ENCODE measurements at places on chromosomes 2 and 18.

GRCh38 chr2:29071032-29071975 lies 3.0 kb downstream of the PCARE start:
- no peak for DNase-seq

DNA sequence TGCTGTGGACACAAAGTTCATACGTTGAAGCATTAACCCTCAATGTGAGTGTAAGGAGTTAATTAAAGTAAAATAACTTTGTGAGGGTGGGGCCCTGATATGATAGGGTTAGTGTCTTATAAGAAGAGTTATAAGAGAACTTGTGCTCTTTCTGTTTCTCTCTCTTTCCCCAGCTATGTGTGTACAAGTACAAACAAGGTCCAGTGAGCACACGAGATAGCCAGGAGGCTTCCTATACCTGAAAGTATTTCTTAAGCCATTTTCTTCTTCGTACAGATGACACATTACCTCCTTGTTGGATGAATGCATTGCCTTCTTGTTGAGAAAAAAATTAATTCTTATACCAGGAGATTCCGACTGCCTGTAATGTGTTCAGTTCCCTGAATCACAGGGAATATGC lies 301.2 kb downstream of the PARD3B start:
- DNase-seq: no peak

DNA sequence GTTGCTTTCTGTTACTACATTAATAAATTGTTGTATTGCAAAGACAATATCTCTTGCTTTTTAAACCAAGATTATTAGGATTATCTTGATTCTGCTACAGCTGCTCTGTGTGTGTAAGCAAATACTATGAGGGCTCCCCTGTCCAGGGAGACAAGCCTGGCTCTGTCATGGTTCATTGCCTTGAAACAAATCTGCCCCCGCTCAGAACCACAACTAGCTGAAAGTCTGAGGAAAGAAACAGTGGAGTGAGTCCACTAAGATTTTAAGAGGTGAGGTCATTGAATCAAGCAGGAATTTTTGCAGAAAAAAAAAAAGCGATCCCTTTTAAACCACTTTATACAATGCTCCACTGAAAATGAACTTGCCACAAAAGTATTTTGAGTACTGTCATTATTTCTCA lies 30.8 kb upstream of the LRRTM4 start:
- DNase-seq: peak; percentile 15

DNA sequence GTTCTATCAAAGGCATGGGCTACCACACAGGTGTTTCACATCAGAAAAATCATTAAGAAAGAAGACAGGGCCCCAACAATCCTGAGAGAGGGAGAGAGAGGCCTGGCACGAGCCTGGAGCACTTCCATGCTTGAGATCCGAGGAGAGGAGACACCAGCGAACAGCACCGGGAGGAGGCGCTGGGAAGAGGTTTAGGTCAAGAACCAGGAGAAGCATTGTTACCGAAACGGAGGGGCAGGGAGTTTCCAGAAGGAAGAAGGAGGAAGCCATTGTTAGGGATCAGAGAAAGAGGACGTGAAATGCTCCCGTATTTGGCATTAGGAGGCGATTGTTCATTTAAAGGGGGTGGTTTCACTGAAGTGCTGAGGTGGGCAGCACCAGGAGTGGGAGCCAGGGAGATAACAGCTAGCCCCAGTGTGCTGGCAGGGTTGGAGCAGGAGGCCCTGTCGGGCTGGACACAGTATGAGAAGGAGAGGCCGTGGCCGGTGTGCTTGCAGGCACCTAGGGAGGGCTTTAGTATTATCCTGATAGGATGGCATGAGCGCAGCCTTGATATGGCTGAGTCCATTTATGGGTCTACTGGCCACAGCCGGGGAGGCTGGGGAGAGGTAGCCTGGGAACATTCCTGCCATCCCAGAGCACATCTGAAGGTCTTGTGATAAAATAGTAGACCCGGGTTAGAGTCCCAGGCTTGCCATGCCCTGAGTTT lies 244.9 kb downstream of the KLHL29 start:
- DNase-seq: no peak

DNA sequence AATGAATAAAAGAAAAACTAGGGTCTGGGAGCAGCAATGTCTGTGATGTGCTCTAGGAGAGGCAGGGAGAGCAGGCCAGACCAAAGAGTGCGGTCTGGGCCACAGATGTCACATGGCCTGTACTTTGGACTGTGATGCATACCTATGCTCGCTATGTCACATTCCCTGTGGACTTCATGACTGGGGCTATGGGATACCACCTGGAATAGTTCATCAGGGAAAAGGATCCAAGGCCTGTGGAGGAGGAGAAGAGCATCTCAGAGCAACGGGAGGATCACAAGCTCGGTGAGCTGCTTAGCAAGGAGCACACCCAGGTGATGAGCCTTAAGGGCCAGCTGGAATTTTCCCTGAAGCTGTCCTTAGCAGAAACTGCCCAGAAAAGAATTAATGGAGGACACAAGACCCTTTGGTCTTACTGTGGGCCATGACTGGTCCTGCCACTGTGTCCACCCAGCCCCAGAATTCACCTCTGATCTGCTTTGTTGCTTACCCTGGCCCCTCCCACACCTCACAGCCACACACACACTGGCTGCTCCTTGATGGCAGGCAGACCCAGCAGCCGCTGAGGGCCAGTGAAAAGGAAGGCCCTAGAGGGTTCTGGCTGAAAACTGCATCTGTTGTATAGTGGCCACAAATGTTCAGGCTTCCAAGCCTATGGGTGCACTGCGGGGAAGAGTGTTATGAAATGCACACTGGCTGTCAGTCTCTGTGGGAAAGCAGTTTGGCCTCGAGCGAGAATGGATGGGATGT lies 25.3 kb upstream of the GCC2 start:
- no peak for DNase-seq

DNA sequence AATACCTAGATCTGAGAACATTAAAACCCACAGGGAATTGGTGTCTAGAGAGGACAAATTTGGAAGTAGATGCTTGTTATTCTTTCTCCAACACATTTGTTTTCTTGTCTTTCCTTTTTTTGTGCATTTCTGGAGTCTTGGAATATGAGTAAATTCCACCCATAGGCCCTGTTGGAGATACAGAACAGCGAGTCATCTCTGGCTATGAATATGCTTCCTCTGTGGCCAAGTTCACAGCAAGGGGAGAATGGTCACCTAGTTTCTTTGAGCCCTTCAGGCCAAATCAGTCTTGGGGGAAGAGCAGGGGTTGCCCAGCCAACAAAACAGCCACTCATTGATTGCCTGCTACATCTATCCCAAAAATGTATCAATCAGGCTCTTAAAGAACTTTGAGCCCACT lies 31.3 kb downstream of the SP140L start:
- DNase-seq: no peak

- no peak for DNase-seq
These were observed 17.5 kb downstream of the GNLY start for GRCh38 chr2:85711578-85712060.

DNA sequence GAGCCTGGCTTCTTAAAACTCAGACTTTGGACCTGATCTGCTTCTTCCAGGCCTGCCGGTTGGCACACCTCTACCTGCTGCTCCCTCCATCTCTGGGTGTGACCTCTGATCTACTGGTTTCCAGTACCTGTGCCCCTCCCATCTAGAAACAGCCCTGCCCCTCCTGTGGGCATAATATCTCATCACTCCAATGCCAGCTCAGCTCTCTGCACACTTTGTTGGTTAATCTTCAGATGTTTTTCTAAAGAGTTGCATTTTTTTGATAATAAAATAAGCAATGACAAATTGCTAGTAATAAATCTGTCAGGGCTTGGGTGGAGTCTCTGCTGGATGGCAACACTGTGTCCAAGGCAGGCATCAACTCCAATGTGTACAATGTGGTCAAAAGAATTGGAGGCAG lies 89.6 kb upstream of the PPP1CB start:
- DNase-seq: no peak

DNA sequence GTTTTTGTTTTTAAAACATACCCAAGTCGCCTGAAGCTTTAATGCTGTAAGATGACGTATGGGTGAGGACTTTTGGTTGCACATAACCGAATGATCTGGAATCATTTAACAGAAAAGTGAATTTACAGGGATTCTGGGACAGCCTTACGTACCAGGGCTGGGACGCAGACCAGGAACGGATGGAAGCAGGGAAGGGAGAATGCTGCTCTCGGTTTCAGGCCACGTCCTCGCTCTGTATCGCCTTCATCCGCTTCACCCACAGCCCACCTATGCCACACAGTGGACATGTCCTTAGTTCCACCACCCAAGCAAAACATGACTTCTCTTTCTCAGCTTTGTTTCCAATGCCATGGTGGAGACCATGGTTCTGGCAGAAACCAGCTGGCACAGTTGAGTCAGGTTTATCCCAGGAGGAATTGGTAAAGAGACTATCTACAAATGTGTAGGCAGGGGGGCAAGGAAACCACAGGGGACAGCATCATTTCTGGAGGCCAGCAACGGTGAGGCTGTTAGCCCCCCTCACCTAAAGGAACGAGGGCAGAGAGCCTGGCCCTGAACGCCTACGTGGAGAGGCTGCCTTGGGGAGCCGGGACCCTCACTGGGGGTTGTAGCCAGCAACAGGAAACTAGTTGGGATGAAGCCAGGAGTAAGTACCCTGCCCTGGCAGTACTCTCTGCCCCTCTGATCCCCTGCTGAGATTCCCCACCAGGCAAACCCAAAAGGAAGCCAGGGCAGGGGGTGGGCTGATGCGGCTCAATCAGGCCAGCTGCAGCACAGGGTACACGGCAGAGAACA lies 132.5 kb downstream of the NDUFA10 start:
- DNase-seq: no peak

DNA sequence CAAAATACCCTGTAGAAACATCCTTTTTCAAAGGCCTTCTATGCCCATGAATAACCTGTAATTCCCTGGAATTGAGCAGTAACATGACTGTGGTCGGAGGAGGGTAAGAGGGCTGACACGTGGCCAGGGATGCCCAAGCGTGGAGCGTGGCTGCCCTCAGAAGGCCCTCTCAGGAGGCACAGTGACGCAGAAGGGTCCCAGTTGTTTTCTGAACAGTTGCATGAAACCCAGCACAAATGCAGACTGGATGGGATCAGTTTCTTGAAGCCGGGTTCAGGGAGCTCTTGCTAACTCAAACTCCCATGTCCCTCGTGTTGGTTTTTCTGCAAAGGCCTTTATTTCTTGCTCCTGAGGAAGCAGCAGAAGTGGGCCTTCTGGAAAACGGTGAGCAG lies 237.0 kb downstream of the ALPK2 start:
- DNase-seq: no peak

- no peak for DNase-seq
These were observed 227.8 kb upstream of the RBBP8 start for GRCh38 chr18:22705328-22705727.

DNA sequence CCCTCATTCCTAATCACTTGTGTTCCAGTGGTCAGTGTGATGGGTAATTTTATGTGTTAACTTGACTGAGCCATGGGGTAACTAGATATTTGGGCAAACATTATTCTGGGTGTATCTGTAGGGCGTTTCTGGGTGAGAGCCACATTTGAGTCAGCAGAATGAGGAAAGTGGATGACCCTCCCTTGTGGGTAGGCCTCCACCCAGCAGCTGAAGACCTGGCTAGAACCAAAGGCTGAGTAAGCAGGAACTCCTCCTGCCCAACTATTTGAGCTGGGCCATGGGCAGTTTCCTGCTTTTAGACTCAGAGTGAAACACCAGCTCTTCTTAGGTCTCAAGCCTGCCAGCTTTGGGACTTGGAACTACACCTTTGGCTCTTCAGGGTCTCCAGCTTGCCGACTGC lies 141.8 kb downstream of the ACKR3 start:
- DNase-seq: no peak

GRCh38 chr2:172242961-172243360 lies 140.3 kb upstream of the DLX2 start:
- DNase-seq: no peak

DNA sequence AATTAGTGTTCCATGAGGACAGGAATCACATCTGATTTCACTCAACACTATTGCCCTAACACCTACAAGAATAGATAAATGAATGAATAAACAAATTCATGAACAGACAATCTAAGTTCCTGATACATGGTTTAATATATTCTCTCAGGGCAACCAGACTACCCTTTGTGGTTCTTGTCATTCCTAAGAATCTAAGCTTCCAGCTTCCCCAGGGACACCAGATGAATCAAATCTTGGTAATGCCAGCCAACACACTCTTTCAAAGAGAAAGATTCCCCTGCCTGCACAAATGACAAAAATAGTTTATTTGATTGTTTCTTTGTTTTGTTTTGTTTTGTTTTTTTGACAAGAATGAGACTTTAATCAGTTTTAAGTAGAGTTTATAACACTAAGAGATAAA lies 237.5 kb upstream of the CHAC2 start:
- no peak for DNase-seq

- no peak for DNase-seq
These were observed 138.4 kb downstream of the EIPR1 start for GRCh38 chr2:3238951-3239841.

GRCh38 chr18:79685281-79685680 lies 5.7 kb downstream of the CTDP1 start:
- DNase-seq: no peak

GRCh38 chr2:237993701-237994100 lies 26.9 kb downstream of the UBE2F start:
- DNase-seq: no peak

- DNase-seq: peak; percentile 50
These were observed 785 bp downstream of the CLASP1 start for GRCh38 chr2:121648206-121649148.

DNA sequence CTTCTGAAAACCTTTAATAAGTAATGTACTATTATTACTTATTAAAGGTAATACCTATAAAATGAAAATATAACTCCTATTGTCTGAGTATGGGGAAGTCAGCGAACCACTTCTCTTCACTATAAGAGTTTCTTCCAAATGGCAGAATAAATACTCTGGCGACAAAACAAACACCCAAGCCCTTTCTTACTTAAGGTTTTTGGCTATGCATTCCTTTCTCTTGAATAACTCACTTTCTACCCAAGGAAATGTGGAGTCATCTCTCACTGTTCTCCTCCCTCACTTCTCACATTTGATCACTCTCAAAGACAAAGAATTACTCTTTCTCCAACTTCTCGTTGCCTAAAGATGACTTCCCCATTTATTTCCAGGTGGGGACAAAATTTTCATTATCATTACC lies 816.8 kb upstream of the CRIM1 start:
- DNase-seq: no peak

DNA sequence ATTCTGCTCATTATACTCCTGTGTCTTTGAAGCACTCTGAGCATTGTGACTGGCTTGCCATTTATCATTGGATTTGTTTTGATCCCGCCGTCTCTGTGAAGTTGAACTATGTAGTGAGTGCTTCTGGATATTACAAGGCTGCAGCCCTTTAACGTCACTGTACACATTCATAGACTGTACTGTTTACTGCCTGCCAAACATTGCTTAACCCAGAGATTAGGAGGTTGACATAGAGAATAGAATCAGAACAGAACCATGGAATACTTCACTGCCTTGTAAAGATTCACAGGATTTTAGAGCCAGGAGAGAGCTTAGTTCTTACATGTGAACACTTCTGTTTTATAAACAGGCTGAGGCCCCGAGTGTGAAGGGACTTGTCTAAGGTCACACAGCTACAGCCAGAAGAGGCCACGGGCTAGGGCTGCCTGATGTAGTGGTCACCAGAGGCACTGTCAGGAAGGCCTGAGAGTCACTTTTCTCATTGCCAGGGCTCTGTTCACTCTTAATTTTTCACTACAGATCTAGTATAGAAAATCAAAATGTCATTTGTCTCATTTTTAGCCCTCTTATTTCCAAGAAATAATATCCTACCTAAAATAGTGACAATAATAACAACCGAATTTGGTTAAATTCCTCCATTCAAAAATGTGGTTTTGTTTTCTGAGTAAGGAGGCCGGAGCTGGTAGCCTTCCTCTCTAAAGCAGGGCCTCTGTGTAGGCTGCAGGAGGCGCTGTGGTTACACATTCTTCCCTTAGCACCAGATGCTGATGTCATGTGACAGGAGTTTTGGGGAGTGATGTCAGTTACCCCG lies 87.9 kb downstream of the UGGT1 start:
- no peak for DNase-seq

Data from NCI-H1105 treated with DMSO at 0.1 percent for 48 hours (cell line).